Stimulated activated CD4-positive, alpha-beta T cell treated with anti-CD3 and anti-CD28 coated beads, TNF-alpha, amount 100 ng/mL, for 48 hours (primary cell): ENCODE measurements at places on chromosomes 12 and 14.

DNA sequence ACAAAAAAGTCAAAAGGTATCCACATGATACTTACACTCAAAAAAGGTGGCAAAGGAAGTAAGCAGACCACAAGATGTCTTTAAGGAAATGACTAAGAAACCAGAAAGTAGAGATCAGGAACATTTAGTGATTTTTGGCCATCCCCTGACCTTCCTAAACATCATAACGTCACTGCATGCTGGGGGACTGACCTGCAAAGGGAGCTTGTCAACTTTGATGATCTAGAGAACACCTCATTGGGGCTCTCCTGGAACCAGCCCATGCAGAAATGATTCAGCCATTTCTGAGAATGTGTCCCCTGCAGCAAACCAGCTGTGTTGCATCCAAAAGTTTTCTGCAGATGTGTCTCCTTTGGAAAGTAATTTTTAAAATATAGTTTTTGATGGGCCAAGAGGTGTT lies 152.2 kb upstream of the RASSF8 start:
- no peak for DNase-seq

GRCh38 chr14:75279763-75280290 lies 1.2 kb downstream of the FOS start:
- no peak for DNase-seq

DNA sequence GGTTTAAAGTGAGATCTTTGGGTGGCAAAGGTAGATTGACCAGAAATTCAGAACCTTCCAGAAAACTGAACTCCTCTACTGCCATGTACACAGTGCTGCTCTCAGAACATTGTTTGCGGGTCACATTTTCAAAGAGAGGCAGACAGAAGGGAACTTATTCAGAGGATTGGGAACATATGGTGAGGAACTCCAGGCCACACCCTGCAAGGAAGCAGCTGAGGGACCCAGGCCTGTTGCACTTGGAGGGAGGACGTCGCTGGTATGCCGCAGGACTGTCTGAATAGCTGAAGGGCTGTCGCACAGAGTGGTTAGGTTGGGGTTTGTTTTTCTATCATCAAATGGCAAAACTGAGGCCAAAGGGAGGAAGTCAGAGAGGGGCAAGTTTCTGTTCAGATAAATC lies 441.1 kb downstream of the DPF3 start:
- no peak for DNase-seq

- no peak for DNase-seq
Measured at GRCh38 chr14:73721101-73721821, 7.1 kb upstream of the PNMA1 start.

GRCh38 chr14:39433452-39433813 lies 1.2 kb upstream of the FBXO33 start:
- no peak for DNase-seq

DNA sequence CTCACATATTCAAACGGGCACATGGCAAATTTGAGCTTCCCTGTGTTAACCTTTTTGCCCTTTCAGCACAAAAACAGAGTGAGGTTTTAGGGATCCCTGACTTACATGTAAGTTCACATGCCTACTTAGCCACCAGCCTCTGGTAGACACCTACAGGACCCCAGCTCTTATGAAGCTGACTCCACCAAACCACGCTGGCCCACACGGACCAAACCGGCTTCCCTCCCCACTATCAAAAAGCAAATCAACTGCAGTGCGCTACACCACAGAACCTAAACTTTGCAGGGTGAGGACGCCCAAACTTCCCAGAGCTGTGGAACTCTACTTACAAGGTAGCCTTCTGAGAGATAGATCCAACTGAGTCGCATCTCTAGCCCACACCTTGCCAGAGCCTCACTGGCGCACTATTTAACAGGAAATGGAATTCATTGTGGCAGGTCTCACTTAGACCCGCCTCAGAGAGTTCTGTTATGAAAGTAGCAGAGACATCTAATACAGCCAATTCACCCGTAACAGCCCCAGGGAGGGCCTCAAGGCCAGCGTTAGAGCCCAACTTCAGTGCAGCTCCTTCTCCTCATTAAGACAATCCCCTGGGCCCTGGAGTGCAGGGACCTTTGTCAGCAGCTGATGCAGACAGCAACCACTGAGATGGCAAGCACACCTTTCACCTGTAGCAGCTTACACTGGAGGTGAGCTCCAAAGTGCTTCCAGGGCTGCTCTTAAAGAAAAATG lies 49.2 kb downstream of the SH2B3 start:
- no peak for DNase-seq

GRCh38 chr12:119363490-119363889 lies 29.0 kb downstream of the CCDC60 start:
- DNase-seq, result no peak

DNA sequence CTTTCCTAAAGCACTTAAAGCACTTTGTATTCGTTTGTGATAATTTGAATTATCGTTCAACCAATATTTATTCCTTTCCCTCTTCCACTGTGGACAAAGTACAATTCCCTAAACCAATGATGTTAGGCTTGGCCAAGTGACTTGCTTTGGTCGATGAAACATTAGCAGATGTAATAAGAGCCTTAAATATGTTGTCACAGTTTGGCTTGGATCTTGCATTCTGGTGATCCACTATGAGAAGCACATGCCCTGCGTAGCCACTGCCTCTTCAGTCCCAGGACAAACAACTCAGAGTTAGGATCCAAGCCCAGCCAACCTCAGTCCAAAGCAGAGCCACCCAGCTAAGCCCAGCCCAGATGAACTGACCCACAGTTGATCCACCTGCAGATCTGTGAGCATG lies 8.4 kb upstream of the C12orf75 start:
- no peak for DNase-seq

DNA sequence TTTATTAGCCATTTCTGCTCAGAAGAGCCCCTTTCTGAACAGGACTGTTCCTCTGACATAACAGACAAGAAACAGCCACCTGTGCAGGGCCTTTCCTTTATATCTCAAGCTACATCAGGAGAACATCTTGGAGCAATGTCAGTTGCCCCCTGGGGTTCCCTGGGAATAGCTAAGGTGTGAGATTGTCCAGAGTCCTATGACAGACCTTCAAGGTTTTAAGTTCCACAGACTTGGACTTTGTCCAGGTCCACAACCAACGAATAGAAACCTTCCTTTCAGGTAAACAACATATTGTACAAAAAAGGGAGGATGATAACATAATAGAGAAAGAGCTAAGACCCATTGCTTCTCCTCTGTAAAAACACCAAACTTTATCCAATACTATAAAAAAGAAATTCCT lies 2.9 kb downstream of the IL23A start:
- DNase-seq, result no peak

DNA sequence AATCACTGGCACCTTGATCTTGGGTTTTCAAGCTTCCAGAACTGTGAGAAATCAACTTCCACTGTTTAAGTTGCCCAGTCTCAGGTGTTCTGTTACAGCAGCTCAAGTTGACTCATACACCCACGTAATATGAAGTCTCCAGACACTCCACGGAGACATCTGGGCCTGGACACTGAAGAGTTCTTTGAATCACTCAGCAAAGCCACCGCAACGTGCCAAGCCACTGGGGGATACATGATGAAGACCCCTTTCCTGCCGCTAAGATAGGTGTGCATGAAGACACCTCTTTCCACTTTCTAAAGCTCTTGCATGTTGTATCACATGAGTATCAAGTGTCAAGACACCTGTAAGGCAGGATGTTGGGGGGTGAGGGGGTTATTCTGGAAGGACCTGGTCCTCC lies 311.7 kb upstream of the RTL1 start:
- no peak for DNase-seq

GRCh38 chr12:21566223-21566906 lies 38.3 kb downstream of the GYS2 start:
- DNase-seq, result no peak

DNA sequence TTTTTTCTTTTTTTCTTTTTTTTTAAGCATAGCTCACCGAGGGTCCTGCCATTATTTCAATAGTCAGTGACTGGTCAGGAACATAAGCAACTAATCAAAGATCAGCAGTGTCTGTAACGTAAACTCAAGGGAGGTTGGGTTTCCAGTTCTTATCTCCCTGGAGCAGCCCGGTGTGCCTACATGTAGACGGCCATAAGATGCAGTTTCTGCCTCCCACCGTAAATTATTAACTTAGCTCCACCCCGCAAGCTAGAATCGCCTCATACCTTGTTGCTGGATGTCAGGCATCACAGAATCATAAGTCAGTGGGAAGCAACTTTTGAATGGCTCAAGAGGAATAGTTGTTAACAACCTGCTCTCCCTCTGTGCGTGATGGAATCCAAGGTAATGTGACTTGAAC lies at the start of gene MYO1H:
Gene MYO1H, plus strand, starts transcription at position 312 of the 400 bp plus-strand sequence. Its CDS starts 61 bp downstream, at position 373.
- DNase-seq, result no peak

GRCh38 chr12:828726-829395 lies 76.5 kb downstream of the WNK1 start:
- DNase-seq, result no peak

DNA sequence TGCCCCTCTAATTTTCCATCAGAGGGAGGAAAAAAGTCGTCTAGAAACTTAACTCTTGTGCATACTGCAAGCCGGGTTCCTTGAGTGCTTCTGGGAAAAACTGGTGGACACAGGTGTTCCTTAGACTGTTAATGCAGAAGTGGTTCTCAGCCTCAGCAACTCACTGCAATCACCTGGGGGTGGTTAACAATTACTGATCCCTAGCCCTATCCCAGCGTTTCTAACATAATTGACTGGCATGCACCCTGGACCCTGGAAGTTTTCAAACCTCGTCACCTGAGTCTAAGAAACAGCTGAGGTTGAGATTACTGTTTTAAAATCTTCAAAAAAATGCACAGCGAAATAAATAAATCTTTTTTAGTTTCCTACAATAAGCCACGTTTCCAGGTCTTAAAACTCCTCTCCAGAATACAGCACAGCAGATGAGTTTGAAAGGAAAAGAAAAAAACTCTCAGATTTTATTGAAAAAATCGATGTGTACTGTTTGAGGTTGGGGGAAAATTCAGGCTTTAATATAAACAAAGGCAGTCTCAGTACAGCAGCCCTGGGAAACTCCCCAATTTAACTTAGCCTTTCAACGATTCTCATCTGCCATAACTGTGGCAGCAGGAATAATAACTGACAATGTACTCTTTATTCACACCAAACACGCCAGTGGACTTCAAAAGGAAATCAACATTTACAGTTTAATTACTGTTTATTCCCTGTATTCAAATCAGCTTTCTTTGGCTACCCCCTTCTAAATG lies 45.4 kb downstream of the PHLDA1 start:
- DNase-seq, result no peak

DNA sequence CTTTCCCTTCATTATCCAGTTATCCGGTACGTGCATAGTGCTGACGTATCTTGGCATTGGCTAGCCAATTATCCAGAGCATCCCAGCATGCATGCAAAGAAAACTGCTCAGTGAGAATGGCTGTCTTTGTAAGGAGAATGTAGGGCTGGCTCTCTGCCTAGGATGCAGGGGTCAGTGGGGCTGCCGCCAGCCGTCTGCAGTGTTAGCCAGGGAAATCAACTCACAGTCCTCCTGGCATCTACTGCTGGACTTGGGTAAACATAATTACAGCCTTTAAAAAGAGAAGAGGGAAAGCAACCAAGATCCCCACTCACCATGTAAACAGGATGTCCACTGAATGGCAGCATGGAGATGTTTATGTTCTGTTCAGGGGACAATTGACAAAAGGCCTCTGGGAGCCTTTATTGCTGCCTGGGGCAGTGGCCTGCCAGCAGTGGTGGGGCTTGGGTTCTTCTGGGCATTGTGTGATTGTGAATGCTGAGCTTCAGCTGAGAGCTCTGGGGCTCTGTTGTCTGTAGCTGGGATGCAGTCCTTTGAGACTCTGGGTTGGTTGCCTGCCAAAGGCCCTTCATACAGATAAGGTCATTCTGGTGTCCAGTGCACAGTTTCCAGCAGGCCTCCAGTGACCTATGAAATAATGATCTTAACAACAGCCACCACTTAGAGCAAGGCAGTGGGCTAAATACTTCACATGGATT lies 121.8 kb downstream of the TBC1D30 start:
- no peak for DNase-seq

DNA sequence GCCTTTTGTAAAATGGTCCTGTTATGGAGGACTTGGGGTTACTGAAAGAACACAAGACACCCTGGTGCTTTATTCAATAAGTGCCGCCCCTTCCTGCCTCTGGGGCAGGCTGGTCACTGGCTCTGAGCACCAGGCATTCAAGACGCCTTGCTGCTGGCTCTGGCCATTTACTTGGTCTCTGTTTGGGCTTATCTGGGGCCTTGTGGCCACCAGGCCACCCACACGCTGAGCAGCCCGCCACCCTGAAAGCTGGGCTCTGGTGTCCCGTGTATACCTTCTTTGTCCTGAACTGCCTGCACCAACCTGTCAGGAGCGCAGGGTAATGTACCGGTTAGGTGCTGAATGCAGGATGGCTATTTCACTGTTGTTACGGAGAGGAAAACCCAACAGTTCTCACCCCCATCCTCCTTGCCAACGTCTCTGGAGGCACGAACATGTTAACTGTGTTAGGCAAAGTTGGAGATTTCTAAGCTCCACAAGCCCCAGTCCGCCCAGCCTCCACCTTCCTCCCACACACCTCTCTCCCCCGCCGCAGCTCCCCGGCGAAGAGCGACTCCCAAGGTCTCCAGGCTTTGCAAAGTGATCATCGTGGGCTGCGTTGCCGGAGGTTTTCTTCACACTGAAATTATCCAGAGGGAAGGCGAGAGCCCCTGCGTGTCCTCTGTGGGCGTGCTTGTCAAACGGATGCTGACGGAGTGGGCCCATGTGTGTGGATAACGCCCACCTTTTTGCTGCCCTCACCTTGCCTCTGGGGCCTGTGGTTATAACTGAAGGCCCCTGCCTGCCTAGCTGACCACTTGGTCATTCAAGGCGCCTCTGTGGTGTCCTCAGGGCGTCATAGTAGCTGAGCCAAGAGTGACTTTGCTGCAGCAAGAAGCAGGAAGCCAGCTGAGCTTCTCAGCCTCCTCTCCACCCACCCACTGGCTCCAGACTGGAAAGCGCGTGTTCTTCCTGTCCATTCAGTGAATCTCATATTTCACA lies 18.8 kb upstream of the BEGAIN start:
- DNase-seq, result no peak

DNA sequence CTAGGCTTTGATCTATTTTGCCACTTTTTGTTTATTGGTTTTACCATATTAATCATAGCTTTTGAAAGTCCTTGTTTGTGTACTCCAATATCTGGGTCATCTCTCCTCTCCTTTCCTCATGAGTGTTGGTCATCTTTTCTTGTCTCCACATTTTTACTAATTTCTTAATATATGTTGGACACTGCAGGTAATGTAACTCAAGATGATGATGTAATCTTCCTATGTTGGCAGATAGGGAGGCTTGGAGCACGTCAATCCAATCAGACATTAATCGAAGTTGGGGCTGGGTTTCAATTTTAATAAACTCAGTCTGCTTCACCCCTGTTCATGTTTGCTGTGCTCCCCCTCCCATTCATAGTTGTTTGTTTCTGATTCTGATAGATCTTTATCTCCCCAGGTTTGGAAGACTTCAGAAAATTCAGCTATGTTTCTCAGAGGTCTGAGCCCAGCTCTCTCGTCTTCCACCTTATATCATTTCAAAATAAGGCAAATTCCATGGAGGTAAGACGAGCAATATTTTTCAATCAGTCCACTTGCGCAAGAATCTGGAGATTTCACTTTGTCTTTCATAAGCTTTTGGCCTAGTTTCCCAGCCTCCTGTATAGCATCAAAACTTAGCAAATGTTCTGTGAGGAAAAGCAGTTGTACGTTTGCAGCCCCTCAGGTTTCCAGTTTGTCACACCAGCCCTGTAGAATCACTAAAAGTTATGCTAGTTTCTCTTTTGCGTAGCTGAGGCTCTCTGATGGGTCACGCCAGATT lies 504.1 kb downstream of the TMTC2 start:
- no peak for DNase-seq

- DNase-seq, result no peak
Measured at GRCh38 chr12:66337381-66338010, 35.2 kb downstream of the HELB start.

- no peak for DNase-seq
Measured at GRCh38 chr14:101027291-101027690, 123.8 kb upstream of the RTL1 start.
